K562 (cell line): ENCODE measurements at places on chromosomes 1 and 21. TPM values are rescaled to one million over a fixed set of nuclear protein-coding genes. Genes with fewer than 3 reads are reported as not detected.

GRCh38 chr1:211638689-211639101, 36.7 kb downstream of the NEK2 start:
- no peak for DNase-seq

- no peak for DNase-seq
These were observed 52.5 kb downstream of the MDM4 start for GRCh38 chr1:204568576-204569315.

DNA sequence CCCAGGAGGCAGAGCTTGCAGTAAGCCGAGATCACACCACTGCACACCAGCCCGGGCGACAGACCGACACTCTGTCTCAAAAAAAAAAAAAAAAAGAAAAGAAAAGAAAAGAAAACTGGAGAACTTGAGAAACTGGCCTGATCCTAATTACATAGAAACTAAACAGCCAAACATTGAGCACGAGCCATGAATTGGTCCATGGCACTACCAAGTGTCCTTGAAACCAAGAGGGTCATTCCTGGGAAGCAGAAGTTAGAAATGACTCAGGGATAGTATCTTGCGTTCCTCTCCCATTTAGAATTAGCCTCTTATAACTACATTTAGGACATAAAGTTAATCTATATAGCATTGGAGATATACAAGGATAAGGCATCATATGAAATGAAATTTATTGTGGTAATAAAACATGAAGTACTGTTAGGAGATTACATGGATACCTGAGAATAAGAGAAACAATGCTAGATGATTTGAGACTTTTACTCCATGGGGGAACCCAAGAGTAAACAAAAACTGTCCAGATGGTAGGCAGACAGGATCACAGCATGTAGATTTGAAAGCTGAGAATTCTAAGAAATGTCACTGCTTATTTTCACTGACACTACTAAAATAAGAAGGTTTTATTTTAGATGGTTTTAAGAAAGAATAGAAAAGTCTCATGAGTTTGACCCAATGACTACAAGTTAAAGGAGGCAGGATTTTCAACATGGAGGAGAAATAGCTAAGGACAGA, 39.5 kb upstream of the CPLANE2 start:
- no peak for DNase-seq

- DNase-seq: no peak
These were observed 26.7 kb downstream of the PGBD5 start for GRCh38 chr1:230399321-230400006.

DNA sequence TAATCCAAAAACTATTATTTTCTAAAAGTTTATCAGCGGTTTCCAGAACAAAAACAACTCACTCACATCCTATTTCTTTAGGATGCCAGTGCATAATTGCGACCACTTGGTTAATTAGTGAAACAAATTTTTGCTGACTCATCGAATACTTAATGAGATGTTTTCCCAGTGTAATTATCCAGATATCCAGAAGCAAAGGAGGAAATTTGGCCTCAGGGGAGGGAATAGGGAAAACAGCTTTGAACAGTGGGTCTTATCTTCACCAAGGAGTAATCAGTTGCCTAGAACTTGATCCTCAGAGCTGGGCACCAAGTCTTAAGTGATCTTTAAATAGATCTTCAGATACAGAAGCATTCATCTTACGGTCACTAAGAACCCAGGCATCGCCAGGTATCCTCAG, 24.3 kb downstream of the STYXL2 start:
- DNase-seq: no peak

DNA sequence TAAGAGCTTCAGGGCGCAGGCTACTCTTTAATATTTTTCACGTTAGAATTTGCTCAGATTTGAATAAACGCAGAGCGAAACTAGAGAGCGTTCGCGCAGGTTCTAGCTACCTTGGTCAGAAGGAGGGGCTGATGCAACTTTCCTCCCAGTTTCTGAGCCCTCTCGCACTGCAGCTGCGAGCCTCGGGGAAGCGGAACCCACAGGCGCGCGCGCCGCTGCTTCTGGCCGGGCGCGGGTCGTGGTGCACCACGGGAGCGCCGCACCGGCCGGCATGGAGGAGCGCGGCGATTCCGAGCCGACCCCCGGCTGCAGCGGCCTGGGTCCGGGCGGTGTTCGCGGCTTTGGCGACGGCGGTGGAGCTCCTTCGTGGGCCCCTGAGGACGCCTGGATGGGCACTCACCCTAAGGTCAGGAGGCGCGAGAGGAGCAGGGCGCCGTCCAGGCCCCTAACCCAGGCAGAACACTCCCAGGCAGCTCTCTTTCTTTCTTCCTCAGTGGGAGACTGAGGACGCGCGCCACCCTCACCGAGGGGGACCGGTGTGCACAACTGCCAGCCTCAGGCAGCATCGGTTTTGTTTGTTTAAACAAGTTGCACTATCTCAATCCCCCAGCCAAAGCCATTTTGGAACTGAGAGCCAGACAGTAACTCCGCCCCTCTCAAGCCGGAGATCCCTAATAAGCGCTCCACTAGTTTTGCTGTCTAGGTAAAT, at the start of gene TSEN15:
TSEN15 (plus strand) TSS at position 246 of the 709 bp plus-strand sequence; CDS start at position 272, 26 bp downstream.
- peak; percentile 92 for DNase-seq

DNA sequence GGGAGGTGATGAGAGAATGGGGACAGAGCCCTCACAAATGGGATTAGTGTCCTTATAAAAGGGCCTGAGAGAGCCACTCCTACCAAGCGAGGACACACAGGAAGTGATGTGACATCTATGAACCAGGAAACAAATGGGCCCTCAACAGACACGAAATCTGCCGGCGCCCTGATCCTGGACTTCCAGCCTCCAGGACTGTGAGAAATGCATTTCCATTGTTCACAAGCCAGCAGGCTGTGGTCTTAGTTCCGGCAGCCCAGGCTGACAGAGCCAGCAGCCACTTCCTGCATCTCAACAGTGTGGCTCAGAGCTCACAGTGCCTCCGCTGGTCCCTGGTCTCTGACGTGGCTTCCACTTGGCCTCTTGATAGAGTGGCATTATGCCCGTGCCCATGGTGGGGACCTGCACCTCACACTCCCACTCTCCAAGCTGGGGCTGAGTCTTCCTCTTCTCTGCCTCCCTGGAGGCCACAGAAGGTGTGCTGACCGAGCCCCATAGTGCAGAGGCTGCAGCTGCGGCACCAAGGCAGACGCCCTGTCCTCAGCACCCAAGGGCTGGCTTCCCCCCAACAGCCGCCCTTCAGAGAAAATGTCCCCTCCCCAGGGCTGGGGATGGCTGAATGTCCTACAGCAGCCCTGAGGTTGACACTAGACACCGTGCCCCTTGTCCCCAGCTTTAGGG, 44.9 kb downstream of the ACOT7 start:
- DNase-seq: no peak

- no peak for DNase-seq
These were observed 1.7 kb downstream of the PCSK9 start for GRCh38 chr1:55040933-55041494.

- no peak for DNase-seq
These were observed 590.3 kb downstream of the PTPRU start for GRCh38 chr1:29826646-29827045.

DNA sequence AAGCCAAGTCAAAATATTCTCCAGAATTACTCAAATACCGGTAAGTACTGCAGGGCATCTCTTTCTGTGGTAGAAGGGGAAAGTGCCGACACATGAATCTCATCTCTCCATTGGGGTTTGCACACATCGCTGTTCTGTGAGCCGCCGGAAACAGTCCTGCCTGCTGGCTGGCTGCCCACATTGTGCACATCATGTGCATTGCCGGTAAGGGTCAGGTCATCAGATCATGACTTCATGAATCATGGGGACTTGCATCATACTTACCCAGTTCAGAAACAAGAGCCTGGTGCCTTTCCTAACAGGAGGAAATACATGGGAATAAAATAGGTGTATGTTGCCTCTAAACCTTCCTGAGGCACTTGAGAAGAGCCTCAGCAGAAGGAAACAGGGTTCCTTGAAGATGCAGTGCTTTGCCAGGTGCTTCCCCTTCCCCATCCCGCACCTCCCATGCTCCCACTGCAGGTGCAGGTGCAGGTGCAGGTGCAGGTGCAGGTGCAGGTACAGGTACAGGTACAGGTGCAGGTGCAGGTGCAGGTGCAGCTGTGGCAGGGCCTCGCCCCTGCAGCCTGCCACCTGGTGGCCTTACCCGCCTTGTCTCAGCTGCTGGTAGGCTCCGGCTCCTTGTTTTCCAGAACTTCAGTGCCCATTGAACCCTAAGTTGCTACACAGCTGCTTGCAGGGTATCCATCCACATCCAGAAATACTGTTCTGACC, 26.5 kb downstream of the GPR137B start:
- no peak for DNase-seq

GRCh38 chr21:39775816-39776215, 30.8 kb downstream of the IGSF5 start:
- no peak for DNase-seq

DNA sequence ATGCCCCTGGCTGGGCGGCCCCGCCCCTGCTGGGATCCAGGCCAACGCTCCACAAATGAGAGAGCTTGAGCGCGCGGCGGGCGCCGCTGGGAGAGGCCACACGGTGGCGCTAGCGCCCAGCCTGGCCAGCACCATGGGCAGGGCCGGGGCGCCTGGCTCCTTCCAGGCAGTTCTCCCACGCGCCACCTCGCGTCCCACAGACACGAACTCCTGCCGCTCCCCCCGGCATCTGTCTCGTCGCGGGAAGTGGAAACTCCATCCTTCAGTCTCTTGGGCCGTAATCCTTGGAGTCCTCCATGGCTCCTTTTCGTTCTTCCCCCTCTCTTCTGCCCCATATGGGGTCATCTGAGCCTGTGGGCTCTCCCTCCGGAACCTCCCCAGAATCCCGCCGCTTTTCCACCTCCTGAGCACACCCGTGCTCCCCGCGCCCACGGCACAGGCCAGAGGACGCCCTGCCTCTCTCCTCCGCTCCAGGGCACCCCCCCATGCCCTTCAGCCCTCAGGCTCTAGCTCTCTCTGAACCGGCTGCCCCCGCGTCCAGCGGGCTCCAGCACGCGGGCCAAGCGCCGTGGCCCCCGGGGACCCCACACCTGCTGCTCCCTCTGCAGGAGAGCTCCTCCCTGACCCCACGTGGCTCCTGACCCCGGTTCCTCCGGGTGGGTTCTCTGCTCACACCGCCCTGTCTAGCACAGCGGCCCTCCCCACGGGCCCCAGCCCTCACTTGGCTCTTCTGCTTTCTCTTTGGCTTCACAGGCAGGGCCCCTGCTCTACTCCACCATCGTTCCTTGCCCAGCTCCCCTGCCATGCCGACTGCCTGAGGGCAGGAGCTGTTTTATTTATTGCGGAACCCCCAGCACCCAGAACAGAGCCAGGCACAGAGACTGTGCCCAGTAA, 31.9 kb upstream of the EDN2 start:
- peak; percentile 98 for DNase-seq

- no peak for DNase-seq
These were observed 289.0 kb downstream of the RRAGC start for GRCh38 chr1:38570657-38570975.

DNA sequence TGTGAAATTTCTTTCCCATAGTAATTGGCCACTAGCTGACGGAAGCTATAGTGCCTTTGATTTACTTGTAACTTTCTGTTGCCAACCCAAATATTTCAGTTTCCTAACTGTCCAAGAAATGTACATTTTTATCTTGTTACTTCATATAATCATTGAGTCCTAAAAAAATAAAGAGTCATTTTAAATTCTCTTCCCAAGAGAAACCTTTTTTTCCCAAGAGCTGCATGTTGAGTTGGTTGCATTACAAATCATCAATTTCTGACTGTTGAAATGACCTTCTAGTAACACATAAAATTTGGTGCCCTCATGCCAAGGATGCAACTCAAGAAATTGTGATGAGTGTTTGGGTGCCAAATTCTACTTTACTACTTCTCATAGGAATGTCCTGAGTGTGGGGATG, 61.0 kb downstream of the HMCN1 start:
- DNase-seq: no peak

- no peak for DNase-seq
These were observed 21.7 kb downstream of the ATP5PO start for GRCh38 chr21:33893917-33894316.

DNA sequence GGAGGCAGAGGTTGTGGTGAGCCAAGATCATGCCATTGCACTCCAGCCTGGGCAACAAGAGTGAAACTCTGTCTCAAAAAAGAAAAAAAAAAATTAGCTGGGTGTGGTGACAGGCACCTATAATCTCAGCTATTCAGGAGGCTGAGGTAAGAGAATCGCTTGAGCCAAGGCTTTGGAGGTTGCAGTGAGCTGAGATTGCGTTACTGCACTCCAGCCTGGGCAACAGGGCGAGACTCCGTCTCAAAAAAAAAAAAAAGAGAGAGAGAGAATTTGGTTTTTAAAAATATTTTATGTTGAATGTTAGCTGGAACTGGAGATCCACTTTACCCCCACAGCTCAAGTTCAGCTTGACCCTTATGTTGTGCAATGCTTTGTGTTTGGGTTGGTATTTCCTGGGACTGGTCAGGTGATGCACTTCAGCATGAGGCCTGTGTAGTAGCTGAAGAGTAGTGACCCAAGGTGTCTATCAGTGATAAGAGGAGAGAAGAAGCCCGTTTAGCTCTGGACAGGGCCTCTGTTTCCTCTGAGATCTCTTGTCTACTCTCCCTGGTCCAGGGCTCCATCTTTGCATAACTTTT, 36.8 kb upstream of the MACF1 start:
- peak; percentile 94 for DNase-seq

- DNase-seq: no peak
These were observed 1.6 kb downstream of the CD247 start for GRCh38 chr1:167516404-167517388.

- DNase-seq: peak; percentile 57
These were observed 55.3 kb downstream of the NME7 start for GRCh38 chr1:169312084-169312954.

GRCh38 chr21:26655460-26655859, 82.4 kb upstream of the CYYR1 start:
- DNase-seq: no peak

DNA sequence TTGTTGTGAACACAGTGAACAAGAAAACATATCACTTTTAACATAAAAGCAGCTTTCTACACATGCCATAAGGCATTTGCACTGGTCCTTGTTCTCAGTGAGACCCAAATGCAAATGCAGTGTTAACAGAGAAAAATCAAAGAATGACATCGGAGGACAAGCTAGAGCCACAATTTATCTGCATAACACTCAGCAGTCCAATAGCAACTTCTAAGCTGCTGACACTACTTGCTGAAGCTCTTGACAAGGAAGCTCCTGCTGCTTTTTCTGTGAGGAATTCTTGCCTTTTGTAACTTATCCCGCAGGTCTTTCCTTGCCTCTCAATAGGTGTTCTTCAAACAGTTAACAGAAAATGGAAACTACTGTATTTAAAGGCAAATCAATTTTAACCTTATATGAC, 34.7 kb downstream of the USH2A start:
- no peak for DNase-seq

- DNase-seq: no peak
These were observed 71.2 kb downstream of the DAP3 start for GRCh38 chr1:155759966-155760630.

Gene ZNF593OS
- polyA plus RNA-seq: not detected in 2 replicates

Gene NT5C1A
- not detected in 2 replicates for polyA plus RNA-seq

Gene RGSL1
- polyA plus RNA-seq: 0.03 TPM in 1 of 2 replicates, not detected in the other

Gene PRKAA2
- polyA plus RNA-seq: not detected in 2 replicates

Gene PTCH2
- polyA plus RNA-seq: 0.39 and 0.64 TPM in 2 replicates
